ENCODE measurements at places on chromosomes 7 and 10.
A peak's percentile ranks its signal among the peaks of the same experiment; 100 is the strongest.

- DNase-seq, result no peak
These were observed 149.3 kb downstream of the FGFR2 start for GRCh38 chr10:121448766-121449421.

DNA sequence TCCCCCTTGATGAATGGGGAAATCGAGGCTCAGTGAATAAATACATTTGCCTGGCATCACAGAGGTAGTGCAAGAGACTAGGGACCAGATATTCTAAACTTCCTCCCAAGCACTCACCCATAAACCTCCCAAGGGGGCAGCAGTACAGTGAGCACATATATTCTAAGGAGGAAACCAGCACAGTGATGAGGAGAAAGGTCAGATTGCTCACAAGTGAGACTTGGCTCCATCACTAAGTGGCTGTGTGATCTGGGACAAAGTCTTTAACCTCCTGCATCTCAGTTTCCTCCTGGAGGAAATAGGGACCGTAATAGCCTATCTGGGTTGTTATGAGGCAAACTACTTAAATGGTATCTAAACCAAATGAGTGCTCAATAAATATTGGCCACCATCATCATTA lies 4.3 kb downstream of the PLXNA4 start:
- DNase-seq, result no peak

GRCh38 chr10:117554241-117554814 lies 11.8 kb downstream of the EMX2 start:
- DNase-seq, result no peak

DNA sequence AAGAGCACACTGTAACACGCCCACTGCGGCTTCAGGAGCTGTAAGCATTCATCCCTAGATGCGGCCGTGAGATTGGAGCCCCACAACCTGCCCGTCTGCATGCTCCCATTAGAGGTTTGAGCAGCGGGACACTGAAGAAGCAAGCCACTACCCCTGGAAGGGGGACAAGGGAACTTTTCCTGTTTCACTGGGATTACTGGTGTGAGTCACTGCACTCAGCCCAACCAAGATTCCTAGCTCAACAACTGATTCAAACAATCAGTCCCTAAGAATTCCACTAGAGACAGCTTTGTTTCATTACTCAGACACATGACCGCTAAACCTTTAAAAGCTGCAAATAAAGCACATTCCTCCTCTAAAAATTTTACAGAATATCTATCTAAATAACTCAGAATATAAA lies 69.8 kb downstream of the ORC5 start:
- no peak for DNase-seq

GRCh38 chr7:99255463-99255862 lies 17.2 kb upstream of the MYH16 start:
- no peak for DNase-seq

GRCh38 chr10:125982260-125982948 lies 86.0 kb downstream of the FANK1 start:
- peak; percentile 69 for DNase-seq

- no peak for DNase-seq
These were observed 99.4 kb downstream of the MICALL2 start for GRCh38 chr7:1359681-1360485.

- no peak for DNase-seq
These were observed 346.6 kb upstream of the KLF6 start for GRCh38 chr10:4131407-4132215.

- DNase-seq, result no peak
These were observed 6.0 kb downstream of the SH3PXD2A start for GRCh38 chr10:103849212-103849877.

DNA sequence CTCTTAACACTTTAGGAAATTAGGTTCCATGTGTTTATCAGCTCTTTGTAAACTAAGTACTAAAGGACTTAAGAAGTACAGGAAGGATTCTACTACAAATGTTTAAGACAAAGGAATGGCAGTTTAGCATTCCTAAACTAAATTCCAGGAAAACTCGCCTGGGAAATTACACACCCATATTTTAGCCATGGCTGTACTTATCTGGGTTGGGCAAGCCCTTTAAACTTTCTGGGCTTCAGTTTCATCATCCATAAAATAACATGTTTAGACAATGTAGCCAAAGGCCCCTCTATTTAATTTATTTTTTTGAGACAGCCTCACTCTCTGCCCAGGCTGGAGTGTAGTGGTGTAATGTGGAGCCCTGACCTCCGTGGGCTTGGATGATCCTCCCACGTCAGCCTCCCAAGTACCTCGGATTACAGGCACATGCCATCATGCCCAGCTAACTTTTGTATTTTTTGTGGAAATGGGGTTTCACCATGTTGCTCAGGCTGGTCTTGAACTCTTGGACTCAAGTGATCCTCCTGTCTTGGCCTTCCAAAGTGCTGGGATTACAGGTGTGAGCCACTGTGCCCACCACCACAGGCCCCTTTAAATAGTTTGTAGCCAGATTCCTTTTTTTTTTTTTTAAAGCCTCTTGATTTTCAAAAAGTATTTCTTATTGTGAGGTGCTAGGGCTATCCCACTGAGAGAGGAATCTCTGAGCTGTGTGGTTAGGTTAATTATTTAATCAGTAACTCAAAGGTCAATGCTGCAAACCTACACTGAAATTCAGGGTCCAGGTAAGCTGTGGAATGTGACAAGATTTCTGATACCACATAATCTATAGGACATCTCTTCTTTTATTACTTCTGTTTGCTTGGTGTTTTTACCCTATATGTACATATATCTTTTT lies 32.1 kb downstream of the TMEM60 start:
- DNase-seq, result no peak

DNA sequence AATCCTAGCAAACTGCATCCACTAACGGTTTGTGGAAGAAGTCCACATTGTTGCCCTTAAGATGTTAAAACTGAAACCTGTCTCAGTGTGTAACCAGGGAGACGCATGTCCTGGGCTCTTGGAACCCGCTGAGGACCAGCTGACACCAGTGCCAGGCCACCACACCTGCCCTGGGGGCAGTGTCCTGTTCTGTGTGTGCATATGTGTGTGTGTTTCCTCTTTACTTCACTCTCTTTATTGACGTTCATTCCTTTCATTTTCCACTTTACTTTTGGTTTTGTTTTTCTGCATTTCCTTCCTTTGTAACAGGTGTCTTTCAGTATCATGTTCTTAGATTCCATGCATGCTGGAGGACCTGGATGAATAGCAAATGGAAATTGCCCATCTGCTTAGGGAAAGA lies 83.8 kb downstream of the TEX36 start:
- no peak for DNase-seq

- DNase-seq, result no peak
These were observed 3.3 kb downstream of the CYP2E1 start for GRCh38 chr10:133530506-133530905.

DNA sequence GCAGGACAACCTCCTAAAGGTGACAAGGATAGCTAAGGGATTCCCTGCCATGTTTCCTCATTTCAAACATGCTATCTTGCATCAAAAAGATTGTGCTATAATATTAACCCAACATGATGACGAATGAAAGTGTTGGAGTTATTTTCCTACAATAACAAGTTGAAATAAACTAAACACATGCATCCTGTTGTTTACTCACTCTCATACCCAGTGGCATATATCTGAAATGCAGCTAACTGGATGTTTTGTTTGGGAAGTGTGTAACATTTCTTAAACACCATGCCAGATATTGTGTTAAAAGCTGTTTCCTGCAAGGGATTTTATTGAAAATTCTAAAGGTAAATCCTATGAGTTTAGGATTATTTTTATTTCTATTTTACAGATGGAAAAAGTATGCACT lies 139.6 kb downstream of the TFPI2 start:
- no peak for DNase-seq

DNA sequence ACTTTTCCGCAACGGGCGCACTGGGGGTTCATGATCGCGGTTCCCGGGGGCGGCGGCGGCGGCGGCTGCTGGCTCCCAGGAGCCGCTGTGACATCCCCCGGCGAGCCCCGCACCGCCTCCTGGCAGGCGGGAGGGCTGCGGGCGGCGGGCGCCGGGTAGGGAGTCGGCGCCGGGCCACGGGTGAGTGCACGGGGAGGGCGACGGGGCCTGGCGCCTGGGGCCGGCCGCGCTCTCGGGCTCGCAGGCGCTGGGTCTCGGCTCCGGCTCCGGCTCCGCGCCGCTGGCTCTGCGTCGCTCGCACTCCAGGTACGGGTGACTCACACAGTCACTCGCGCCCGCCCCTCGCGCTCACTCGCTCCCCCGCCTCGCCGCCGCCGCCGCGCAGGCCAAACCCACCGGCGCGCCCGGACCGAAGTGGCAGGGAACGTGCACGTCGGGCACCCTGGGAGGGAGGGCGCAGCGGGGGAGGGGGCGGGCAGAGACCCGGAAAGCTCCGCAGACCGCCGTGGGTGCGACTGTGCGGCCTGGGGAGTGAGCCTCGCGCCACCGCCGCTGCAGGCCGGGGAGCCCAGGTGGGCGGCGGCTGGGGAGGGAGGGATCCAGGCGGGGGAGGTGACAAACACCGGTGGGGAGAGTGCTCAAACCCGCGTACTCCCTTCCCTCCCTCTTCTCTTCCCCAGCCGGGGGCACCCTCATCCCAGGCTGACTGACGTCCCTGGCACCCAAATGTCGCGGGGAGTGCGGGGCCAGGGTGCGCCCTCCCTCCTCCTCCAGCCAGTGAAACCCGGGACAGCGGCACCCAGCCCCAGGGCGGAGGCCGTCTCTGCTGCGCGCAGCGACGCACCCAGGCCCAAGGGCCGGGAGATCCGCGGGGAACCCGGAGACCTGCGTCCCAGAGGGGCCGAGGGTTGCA lies 276.9 kb upstream of the NEBL start:
- peak; percentile 82 for DNase-seq

GRCh38 chr10:122756656-122757055 lies 57.0 kb upstream of the C10orf120 start:
- DNase-seq, result no peak

DNA sequence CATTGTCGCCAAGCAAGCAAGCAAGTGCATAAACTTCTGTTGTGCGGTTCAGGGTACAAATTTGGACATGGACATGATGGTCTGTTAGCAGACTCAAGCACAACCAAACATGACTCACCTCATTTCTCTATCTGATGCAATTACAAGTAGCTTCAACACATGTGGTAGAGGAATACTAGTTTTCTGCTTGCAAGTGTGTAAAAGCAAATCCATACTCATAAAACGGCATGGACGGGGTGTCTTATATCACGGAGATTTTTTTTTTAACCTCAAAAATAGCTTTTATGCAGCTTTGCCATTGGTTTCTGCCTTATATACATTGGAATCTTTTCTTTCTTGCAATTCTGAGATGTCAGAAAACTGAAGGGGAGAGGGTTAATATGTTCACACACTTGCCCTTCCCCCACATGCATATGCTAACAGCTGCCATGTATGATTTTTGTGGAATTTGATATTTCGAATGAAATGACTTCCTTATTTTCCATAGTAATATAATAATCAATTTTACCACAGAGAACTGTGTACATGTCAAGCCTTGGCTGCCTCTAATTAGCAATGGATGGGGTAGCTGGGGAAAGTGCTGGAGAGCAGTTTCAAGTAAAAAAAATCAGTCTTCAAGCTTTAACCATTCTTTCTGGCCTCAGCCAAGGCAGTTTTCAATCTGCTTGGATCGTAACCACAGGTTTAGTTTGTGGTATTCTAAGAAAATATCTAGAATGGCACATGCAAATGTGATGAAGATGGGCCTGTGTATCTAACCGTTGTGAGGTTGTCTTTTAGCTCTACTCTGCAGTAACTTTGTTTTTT lies 106.0 kb upstream of the PDCD4 start:
- DNase-seq, result no peak

- no peak for DNase-seq
These were observed 24.7 kb upstream of the TSPAN13 start for GRCh38 chr7:16728811-16729210.

- peak; percentile 37 for DNase-seq
These were observed at the start of gene BHLHA15 for GRCh38 chr7:98211221-98211675. BHLHA15 (plus strand) TSS chr7:98211439; CDS start chr7:98212310, 871 bp downstream.

DNA sequence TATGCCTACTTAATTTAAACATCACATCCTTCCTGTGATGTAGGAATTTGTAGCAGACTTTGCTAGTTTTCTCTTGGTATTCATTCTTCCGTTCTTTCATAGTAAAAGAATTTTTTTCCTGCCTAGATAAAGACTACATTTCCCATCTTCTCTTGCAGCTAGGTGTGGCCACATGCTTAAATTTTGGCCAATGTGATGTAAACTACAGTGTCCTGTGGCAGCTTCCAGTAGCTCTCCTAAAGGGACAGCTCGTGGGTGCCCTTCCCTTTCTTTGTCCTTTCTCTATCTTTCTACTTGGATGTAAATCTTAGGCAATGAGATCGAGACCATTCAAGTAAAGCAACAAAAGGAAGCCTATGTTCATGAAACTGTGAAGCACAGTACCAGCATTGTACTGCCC lies 58.6 kb downstream of the ASAH2B start:
- DNase-seq, result no peak

- DNase-seq, result no peak
These were observed 2.0 kb upstream of the BLVRA start for GRCh38 chr7:43756368-43757072.

DNA sequence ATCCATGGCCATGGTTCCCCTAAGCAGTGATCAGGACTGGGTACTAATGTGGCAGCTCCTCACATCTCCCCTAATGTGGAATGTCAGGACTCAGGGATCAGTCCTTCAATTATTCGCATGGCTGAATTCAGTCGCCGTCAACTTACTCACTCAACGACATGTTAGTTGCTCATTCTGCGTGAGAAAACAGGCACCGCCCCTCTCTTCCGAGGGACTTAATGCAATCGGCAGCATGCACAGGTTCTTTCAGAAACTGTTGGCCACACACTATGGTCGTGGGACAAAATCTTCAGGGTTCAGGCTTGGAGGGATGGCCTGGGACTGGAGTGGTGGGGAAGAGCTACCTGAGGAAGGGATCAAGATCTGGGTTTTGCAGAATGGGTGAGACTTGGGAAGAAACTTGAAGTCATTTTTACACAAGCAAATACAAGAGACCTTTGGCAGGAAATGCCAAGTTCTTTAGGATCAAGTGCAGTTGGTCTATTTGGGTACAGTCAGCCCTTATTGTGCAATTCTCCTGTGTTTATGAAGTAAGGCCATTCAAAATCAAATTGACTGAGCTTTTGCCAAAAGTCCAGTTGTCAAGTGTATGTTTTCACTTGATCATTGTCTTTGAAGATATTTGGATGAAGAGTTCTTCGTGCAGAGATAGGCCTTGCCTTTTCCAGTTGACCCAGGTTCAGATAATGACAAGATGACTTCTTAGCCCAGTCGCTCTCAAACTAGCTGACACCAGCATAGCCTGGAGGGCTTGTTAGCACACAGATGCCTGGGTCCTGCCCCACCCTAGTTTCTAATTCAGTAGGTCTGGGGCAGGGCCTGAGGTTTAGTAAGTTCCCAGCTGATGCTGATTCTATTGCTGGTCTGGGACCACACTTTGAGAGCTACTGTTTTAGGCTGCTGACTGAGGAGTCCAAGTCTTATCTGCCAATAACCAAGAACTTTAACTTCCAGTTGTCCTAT lies 48.5 kb downstream of the LRRC18 start:
- no peak for DNase-seq

DNA sequence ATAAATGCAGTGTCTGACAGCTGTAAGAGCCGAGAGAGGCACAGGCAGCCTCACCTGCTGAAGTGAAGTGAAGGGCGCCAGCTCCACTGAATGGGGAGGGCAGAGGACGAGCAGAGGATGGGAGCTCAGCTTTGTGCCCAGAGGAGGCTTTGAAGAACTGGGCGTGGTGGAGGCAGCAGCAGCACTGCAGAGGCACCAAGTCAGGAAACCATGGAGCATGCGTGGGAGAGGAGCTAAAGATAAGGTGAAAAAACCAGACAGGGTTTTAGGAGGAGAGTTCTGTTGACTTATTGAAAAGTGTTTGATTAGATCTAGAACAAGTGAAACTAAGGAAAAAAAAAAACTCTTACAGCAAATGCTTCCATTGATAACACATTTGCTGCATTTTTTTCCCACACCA lies 216.4 kb downstream of the CXCL12 start:
- DNase-seq, result no peak

GRCh38 chr7:2357571-2357970 lies 2.9 kb downstream of the EIF3B start:
- DNase-seq, result no peak
